ENCODE measurements at places on chromosomes 6 and 20.
A peak's percentile ranks its signal among the peaks of the same experiment; 100 is the strongest.

DNA sequence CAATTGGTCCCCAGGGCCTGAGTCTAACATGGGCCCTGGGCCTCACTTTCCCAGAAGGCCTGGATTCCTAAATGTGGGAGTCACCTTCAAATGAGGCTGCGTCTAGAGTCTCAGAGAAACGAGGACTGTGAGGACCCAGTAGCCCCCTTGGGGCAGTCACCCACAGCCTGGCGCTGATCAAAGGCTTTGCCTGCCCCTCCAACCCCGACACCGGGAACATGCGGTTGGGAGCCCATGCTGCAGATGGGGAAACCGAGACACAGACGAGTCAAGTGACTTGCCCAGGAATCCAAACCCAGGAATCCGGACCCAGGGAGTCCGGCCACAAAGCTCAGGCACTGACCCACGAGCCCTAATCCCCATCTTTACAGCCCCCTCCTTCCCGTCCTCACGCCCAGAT, 209.7 kb downstream of the PREX1 start:
- DNase-seq = no peak

GRCh38 chr20:59938696-59939051, 1.4 kb downstream of the PPP1R3D start:
- DNase-seq = peak; percentile 16

DNA sequence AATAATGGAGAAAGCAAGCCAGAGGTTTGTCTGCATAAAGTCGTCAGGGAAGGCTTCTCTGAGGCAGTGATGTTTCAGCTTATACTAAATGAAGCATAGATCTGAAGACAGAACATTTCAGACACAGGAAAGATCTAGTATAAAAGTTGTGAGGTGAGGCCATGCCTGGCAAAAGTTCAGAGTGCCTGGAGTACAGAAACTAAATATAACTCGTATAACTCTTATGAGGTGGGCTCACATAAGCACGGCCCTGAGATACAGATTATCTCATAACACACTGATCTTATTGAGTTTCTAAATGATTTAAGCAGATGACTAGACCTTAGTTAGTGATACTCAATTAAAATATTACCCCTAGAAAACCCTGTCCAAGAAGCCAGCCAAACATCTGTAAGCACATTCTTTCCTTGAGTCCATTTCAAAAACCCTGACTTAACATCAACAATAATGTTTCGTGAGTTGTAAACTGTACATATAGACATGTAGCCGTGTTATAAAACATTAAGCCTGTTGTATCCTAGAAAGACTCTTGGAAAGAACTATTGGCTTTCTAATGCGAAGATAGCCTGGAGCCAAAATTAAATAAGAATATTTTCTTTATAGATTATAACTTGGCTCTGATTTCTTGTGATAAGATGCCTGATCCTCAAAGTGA, 667.6 kb downstream of the TENT5A start:
- DNase-seq = no peak

- no peak for DNase-seq
Observed at GRCh38 chr6:133805876-133806275, 83.0 kb upstream of the TCF21 start.

- no peak for DNase-seq
Observed at GRCh38 chr6:96725296-96725695, 112.0 kb downstream of the GPR63 start.

DNA sequence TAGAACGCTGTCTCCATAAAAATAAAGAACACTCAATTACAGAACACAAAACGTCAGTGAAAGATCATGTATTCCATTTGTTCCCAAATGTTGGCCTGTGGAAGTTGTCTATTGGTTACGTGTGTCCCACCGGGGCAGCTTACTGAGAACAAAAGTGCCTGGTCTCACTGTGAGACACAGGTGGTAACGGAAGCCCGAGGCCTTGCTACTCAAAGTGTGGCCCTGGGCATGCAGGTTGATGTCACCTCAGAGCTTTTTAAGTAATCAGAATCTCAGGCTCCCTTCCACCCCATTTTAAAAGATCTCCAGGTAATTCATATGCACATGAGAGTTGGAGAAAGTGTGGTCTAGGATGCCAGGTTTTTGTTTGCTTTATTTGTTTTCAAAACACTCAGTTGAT, 422.5 kb upstream of the OPRM1 start:
- no peak for DNase-seq

DNA sequence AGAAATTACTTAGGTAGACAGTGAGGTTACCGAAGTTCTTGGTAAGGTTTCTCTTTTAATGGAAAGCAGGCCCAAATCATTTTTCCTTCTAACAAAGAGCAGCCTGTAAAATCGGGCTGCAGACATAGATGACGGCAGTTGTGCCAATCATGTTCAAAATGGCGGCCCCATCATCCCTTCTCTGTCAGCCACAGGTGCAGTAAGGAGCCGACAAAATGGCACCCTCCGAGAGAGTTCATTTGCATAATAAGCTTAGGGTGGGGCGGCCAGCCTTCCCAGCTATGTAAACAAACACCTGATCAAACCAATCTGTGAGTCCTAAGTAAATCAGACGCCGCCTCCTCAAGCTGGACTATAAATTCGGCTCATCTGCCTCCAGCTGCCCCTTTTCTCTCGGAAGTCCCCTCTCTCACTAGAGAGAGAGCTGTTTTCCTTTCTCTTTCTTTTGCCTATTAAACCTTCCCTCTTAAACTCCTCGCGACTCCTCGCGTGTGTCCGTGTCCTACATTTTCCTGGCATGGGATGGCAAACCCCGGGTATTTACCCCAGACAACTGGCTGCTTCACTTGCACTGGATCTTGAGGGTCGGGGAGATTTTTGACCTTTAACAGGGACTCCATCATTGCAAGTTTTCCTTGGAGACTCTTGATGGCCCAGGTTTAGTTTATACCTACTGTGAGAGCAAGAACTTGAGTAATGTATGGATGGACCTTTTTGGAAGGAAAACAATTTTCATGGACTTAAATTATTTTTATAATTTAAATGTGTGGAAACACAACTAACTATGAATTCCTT, 8.9 kb upstream of the DDR1 start:
- no peak for DNase-seq

DNA sequence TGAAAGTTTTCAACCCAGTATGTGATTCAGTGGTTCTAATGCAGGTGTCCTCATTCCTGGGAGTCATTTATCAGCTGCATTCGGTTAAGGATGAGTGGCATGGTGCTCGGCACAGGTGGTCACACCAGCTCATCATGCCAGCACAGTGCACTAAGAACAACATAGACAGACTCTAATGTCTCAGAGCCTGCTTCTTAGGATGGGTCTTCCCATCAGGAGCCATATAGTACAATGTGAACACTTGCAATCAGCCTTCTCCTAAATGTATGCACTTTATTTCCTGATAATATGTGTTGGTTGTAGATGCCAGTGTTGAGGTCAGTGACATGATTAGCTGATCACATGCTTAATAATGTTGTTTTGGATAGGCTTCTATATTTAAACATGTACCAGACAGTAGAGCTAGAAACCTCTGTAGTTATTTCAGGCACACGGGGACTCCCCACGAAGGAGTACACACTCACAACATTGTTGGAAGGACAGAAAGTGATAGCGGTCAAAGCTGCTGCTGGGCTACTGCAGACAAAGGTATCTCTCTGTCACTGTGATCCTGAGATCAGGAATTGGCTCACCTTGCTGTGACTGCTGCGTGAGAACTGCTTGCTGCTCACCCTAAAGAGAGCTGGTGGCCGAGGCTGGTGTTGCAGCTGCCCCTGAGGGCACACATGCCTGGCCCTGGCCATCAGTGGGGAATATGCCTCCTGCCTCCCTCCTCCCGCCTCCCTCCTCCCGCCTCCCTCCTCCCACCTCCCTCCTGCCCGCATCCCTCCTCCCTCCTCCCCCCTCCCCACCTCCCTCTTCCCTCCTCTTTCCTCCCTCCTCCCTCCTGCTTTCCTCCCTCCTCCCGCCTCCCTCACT, 195.4 kb downstream of the SMOC2 start:
- DNase-seq = no peak

DNA sequence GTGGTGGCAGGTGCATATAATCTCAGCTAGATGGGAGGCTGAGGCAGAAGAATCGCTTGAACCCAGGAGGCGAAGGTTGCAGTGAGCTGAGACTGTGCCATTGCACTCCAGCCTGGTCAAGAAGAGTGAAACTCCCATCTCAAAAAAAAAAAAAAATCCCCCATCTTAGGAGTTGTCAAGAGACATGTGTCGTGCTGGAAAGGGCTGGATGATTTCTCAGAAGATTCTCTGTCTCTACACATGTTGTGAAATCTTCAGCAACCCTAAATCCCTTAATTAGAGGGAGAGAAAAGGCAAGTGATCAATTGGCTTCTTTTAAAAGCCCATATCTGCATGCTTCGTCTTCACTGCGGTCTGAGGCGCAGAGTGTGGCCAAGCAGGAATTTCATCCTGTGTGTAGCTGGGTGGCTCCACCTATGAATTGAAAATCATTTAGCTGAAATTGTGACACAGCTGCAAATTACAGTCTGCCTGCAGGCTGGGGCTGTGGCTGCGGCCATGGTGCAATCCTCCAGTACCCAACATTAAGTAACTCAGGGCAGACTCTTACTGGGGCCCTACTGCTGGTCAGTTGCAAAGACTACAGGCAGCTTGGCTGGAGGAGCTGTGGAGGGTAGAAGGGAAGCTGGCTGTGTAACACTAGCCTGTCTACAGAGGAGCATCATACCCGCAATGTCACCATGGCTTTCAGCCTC, 3.2 kb upstream of the TGM3 start:
- DNase-seq = no peak

- DNase-seq = no peak
Observed at GRCh38 chr6:113625850-113626249, 231.3 kb upstream of the MARCKS start.

GRCh38 chr6:38085031-38085430, 265.5 kb downstream of the ZFAND3 start:
- no peak for DNase-seq

DNA sequence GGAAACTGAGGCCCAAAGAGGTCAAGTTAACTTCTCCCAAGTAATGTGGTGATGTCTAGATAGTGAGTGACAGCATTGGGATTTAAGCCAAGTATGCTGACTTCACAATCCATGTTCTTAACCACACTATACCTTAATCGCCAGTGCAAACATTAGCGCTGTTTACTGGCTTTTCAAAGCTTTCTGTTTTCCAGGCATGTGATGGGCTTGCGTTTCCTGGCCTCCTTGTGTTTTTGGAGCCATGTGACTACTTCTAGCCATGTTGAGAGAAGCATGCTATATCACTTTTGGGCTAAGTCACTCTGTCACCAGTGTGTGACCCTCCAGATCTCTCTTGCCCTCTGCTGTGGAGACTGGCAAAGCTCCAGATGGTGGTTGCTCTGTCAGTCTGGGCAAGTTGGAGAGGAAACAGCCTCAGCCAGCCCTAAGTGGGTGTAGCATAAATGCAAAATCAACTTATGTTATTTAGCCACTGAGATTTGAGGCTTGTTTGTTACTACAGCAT, 76.9 kb downstream of the ANKRD6 start:
- no peak for DNase-seq

GRCh38 chr6:15137086-15137485, 108.8 kb upstream of the JARID2 start:
- no peak for DNase-seq

GRCh38 chr6:144586986-144587385, 301.9 kb downstream of the UTRN start:
- DNase-seq = no peak

GRCh38 chr20:8043687-8044282, 24.2 kb upstream of the TMX4 start:
- DNase-seq = peak; percentile 50

DNA sequence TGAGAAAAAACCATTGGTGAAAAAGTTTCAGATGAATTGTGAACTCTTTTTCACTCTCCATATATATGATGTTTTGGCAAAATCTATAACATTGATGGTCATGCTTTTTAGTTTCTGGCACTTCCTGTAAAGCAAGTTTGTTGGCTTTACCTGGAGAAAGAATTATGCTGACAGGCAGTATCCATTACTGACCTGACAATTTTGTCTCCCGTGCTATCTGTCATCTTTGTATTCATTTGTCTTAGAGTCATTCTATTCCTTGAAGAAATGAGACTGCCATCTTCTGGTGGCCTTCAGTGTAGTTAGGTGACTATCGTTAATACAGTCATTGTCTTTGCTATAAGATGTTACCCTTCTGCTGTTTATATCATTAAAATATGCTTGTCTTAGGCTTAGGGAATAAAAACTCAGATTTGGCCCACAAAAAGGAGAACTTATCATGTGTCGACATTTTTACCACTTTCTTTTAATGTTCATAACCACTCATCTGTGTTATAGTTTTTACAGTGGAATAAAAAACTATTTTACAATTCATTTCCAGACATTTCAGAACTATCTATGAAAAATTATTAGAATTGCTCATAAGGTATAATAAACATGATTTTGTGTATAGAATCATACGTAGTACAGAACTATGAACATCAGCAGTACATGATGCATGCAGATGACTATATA, 707.0 kb downstream of the EPM2A start:
- peak; percentile 49 for DNase-seq

DNA sequence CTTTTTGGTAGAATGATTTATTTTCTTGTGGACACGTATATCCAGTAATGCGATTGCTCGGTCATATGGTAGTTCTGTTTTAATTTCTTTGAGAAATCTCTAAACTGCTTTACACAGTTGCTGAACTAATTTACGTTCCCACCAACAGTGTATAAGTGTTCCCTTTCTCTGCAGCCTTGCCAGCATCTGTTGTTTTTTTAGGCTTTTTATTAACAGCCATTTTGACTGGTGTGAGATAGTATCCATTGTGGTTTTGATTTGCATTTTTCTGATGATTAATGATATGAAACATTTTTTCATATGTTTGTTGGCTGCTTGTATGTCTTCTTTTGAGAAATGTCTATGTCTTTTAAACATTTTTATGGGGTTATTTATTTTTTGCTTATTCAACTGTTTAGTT, 196.7 kb downstream of the MOXD1 start:
- no peak for DNase-seq

DNA sequence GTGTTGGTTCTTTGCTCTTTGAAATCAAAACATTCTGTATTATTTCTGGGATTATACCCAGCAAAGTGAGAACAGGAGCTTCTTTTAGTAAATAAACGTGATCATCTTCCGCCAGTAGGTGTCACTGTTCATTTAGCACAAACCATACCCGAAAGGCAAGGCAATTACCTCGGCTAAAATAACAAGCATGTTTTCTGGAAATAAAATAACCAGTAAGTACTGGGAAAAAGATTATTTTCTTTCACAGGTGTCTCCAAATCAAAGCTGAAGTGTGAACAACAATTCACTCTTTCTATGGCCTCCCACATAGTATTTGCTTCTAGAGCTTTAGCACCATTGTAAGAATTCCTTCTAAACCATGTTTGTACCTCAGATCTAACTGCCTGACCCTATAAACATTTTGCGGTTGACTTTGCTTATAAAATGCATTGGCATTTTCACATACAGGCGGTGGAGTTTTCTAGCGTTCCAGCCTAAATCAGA, 144.6 kb upstream of the AGPAT4 start:
- DNase-seq = peak; percentile 91

DNA sequence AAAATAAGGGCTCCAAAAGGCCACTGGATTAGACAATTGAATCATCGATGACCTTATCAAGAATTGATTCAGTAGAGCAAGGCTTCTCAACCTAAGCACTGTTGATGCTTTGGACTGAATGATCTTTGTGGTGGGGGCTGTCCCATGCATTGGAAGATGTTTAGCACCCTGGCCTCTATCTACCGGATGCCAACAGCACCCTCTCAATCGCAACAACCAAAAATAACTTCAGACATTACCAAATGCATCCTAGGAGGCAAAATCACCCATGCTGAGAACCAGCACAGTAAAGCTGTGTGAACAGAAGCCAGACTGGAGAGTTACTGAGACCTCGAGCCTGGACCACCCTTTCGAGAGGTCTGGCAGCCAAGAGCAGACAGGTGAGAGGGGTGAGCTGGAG, 67.5 kb downstream of the TBC1D7 start:
- no peak for DNase-seq

All from fibroblast of upper back skin (primary cell).